MM.1S (cell line): ENCODE measurements at places on chromosomes 7 and 10.

- no peaks in the 10 kb centered on the region for H3K4me1 ChIP-seq
- DNase-seq = no peak
- H3K4me3 ChIP-seq = no peak overlapping the region
- H3K36me3 ChIP-seq = peaks cover 6% of the 10 kb centered on the region; the same call in 1 of the 2 replicates
- H3K27ac ChIP-seq = no peak overlapping the region
Observed at GRCh38 chr10:72227826-72228225, 11.8 kb upstream of the ASCC1 start.

GRCh38 chr7:93747019-93747418, 143.5 kb downstream of the TFPI2 start:
- DNase-seq = no peak
- H3K27ac ChIP-seq = no peak overlapping the region
- no peaks in the 10 kb centered on the region for H3K27me3 ChIP-seq
- no peaks in the 10 kb centered on the region for H3K4me1 ChIP-seq

GRCh38 chr10:123459371-123460091, 206.6 kb upstream of the GPR26 start:
- H3K4me3 ChIP-seq = no peak overlapping the region
- no peak for DNase-seq
- no peak overlapping the region for H3K27ac ChIP-seq
- H3K27me3 ChIP-seq = no peaks in the 10 kb centered on the region
- H3K36me3 ChIP-seq = no peaks in the 10 kb centered on the region
- peaks cover 5% of the 10 kb centered on the region; the same call in 1 of the 2 replicates for H3K4me1 ChIP-seq

DNA sequence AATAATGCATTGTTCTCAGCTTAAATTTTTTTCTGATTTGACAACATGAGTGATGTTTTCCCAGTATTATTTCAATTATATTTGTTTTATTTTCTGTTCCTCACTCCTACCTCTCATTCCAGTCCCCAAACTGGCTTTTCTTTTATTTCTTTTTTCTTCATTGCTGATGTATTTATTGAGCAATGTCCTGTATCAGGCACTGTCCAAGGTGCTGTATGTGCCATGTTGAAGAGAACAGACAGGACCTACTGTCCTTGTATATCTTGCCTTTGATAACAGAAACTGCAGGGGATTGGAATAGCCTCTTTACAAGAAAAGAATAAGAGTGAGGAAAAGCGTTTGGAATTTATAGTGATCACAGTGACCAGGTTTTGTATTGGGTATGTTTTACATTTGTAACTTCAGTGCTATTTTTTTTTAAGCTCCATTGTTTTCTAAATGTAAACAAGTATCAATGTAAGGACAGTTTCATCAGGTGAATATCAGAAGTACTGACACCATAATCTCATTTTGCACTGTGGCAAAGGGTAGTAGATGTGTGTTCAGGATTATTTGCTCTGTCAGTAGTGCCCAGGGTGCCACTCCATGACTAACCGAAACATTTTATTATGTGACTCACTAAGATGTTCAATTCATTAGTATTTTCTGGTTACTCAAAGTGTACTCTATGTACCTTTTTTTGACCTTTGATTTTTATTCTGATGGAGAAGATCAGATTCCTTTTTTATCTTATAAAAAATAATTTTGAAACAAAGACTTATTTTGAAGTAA, 15.6 kb upstream of the CLDN12 start:
- no peaks in the 10 kb centered on the region for H3K4me1 ChIP-seq
- DNase-seq = no peak
- no peak overlapping the region for H3K4me3 ChIP-seq

GRCh38 chr7:138000081-138000701, 1.7 kb downstream of the CREB3L2 start:
- H3K4me3 ChIP-seq = peak overlapping the region; percentile 90
- peak overlapping the region; percentile 80; the same call in 1 of the 2 replicates for H3K27ac ChIP-seq
- no peaks in the 10 kb centered on the region; the same call in 1 of the 2 replicates for H3K36me3 ChIP-seq
- H3K4me1 ChIP-seq = peaks cover 27% of the 10 kb centered on the region

- DNase-seq = no peak
- peaks cover 14% of the 10 kb centered on the region for H3K27me3 ChIP-seq
- no peaks in the 10 kb centered on the region for H3K36me3 ChIP-seq
- H3K4me3 ChIP-seq = no peak overlapping the region
- no peak overlapping the region for H3K27ac ChIP-seq
Observed at GRCh38 chr10:49766484-49766883, 4.4 kb upstream of the OGDHL start.

GRCh38 chr10:100519311-100520051, at the start of gene SEC31B:
Gene SEC31B (minus strand): TSS chr10:100519861. CDS start chr10:100516952, 2,909 bp downstream.
- no peak within 1 kb of the TSS for H3K4me3 ChIP-seq
- H3K36me3 ChIP-seq = no peaks in the 10 kb centered on the region
- DNase-seq = no peak

GRCh38 chr10:117684672-117685211, 142.2 kb downstream of the EMX2 start:
- H3K27ac ChIP-seq = no peak overlapping the region
- H3K27me3 ChIP-seq = no peaks in the 10 kb centered on the region
- H3K4me1 ChIP-seq = no peaks in the 10 kb centered on the region
- DNase-seq = no peak

DNA sequence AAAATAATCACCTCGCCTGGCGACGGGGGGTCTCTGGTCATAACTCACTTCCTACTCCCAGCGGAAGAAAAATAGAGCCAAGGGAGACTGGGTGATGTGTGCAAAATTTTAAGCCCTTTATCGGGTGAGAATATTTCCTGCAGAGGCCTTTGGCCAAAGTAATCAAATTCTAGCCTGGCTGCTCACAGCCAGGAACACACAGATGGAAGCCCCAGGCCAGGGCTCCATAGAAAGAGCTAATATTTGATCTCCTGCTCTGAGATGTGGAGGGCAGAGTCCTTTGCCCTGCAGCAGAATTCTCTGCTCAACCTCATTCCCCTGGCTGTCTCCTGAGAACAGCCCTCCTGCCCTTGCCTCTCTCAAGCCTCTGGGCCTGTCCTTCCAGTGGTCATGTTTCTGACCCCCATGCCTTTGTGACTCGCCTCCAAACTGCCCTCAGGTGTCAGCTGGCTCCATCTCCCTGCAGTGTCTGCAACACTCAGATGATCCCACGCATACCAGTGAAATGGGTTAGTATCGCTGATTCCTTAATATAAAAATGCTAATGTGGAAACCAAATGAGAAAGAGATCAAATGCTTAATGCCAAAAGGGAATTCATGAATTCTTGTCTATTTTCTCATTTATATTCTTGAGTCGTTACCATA, 34.5 kb downstream of the FRMD4A start:
- no peaks in the 10 kb centered on the region for H3K36me3 ChIP-seq
- no peaks in the 10 kb centered on the region for H3K27me3 ChIP-seq
- no peak overlapping the region for H3K4me3 ChIP-seq
- no peak for DNase-seq
- H3K27ac ChIP-seq = no peak overlapping the region
- H3K4me1 ChIP-seq = no peaks in the 10 kb centered on the region

DNA sequence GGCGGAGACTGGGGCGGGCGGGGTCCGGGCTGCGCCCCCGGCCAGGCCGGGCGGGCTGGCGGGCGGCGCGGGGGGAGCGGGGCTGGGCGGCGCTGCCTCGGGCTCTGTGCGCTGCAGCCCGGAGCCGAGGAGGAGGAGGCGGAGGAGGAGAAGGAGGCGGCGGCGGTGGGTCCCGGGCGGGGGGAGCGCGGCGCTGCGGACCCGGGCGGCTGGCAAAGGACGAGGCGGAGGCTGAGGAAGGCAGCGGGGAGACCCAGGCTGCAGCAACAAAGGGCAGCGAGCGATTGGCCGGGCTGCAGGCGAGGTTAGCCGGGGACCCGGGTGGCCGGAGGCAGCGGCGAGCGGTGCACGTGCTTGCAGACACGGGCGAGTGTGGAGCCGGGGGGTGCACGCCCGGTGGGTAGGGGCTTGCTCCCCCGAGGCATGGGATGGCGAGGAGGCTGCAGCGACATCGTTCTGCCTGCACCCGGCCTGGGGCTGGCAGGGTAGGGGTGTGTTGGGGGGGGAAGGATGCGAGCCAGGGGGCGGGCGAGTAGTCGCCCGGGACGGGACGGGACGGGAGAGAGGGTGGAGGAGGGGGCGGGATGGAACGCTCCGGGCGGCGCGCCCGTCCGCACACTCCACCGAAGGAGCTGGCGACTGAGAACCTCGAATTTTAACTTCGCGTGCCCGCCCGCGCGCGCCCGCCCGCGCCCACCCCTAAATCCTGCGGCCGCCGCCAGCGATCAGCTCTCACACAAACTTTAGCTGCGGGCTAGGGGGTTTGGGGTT, 844 bp upstream of the KAT6B start:
- no peaks in the 10 kb centered on the region for H3K27me3 ChIP-seq
- peak; percentile 44 for DNase-seq
- H3K36me3 ChIP-seq = no peaks in the 10 kb centered on the region
- no peaks in the 10 kb centered on the region for H3K4me1 ChIP-seq
- peak overlapping the region; percentile 90 for H3K4me3 ChIP-seq

DNA sequence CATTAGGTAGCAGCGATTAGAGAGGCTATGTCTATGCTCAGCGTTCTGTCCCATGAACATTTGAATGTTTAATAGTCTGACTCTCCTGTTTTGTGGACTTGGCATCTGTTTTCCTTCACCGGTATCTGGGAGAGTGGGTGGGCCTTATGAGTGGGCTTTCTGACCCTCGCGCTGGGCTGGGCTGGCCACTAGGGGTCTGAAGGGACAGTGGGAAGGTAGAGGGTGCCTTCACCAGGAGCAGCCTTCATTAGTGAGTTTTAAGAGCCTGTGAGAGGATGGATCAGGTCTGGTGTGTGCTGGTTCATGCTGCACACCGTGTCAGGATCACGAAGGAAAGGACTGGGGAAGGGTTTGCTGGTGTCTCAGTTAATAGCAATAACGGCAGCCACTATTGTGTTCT, 33.4 kb downstream of the DCLRE1A start:
- no peaks in the 10 kb centered on the region for H3K36me3 ChIP-seq
- H3K27ac ChIP-seq = no peak overlapping the region
- no peaks in the 10 kb centered on the region for H3K4me1 ChIP-seq
- no peaks in the 10 kb centered on the region for H3K27me3 ChIP-seq
- DNase-seq = no peak

DNA sequence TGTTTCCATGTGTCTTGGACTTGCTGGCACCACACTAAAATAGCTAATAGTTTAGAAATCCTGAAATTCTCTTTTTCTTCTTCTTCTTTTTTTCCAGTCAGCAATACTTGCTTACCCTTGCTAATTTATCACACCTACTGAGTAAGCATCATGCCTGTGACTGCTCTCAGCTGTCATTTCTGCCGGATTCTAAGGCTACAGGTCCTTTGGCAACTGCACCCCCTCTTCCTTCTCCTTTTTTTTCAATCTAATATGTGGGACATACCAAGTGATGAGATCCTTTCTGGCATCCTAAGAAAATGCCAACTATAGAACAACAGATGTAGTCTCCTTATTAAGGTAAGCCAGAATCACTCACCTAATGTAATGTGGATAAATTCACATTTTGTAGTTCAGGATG, 444.7 kb downstream of the MAGI2 start:
- no peaks in the 10 kb centered on the region for H3K4me1 ChIP-seq
- no peaks in the 10 kb centered on the region for H3K27me3 ChIP-seq
- no peak for DNase-seq

DNA sequence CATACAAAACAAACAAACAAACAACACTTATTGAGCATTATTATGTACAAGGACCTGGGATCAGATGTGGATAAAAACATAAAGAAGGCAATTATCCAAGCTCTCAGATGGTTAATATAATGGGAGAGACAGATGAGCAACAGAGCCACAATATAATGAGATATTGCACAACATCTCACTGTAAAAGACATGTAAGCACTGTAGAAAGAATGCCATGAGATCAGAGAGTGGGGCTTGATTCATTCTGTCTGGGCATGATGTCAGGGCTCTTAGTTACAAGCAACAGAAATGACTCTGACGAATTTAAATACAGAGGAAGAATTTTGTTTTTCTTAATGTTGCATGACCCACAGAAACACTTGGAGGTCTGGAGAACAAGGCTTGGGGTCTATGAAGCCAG, 164.7 kb upstream of the PLXDC2 start:
- no peaks in the 10 kb centered on the region for H3K27me3 ChIP-seq
- H3K4me3 ChIP-seq = no peak overlapping the region
- no peak for DNase-seq
- H3K36me3 ChIP-seq = no peaks in the 10 kb centered on the region
- H3K4me1 ChIP-seq = no peaks in the 10 kb centered on the region

DNA sequence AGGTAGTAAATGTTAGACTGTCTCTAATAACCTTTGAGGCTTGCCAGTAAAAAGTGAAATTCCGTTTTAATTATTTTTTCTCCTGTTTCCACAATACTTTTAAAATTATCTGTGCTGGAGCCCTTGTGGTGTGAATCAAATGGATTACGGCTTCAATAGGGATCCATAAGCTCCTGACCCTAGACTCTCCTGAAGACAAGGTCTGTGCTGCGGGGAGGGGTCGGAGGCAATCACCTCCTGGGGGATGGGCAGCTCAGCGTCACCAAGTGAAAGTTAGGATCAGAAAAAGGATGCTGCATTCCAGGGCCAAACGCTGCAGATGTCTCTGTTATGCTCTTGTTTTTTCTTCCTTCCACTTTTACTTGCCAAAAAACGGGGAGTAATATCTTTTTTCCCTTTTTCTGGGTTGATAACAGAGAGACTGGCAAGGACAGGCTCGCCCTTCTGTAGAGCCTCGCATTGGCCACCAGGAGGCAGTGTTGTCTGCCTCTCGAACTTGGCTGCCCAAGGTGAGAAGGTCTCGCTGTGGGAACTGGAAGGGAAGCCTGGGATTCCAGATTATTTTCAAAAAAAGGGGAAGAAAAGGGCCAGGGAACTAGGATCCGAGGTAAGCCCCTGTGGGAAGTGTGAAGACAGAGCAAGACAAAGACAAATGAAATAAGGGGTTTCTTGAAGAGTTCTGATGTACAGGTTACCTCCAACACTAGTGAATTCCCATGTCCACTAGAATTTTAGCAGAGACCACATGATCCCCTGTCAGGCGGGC, 621.9 kb downstream of the ACTR3B start:
- H3K36me3 ChIP-seq = no peaks in the 10 kb centered on the region
- DNase-seq = peak; percentile 38
- peak overlapping the region; percentile 38 for H3K4me3 ChIP-seq
- 0 out of 2 replicates have a peak, but pooled peaks cover 4% of the 10 kb centered on the region for H3K4me1 ChIP-seq
- no peak overlapping the region for H3K27ac ChIP-seq

DNA sequence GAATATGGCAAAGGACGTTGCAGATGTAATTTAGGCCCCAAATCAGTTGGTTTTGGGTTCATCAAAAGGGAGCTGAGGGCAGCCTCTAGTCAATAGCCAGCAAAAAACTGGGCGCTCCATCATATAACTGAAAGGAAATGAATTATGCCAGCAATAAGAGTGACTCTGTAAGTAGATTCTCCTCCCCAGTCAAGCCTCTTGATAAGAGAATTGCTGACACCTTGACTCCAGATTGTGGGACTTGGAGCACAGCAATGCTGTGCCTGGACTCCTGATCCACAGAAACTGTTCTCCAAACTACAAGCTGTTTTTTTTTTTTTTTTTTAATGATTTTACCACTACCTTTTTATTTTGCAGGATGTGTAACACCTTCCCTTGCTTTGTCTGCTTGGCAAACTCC, 25.5 kb downstream of the ZFAND4 start:
- no peak overlapping the region for H3K27ac ChIP-seq
- H3K27me3 ChIP-seq = no peaks in the 10 kb centered on the region
- no peaks in the 10 kb centered on the region for H3K36me3 ChIP-seq
- no peaks in the 10 kb centered on the region for H3K4me1 ChIP-seq
